ENCODE measurements at places on chromosomes 11 and 22. TPM values are rescaled to one million over a fixed set of nuclear protein-coding genes. Genes with fewer than 3 reads are reported as not detected.

SYT9 gene
- total RNA-seq: not detected

MMP13 gene
- total RNA-seq: not detected

TSSK2 gene
- not detected for total RNA-seq

FAM118A gene
- 59.2 TPM for total RNA-seq

WT1 gene
- total RNA-seq: not detected

MPPED1 gene
- not detected for total RNA-seq

GRCh38 chr22:20656902-20657836 lies 116.7 kb upstream of the SERPIND1 start:
- no peak for DNase-seq

GRCh38 chr11:3121416-3121815 lies 43.7 kb downstream of the OSBPL5 start:
- DNase-seq: no peak

Data from activated naive CD4-positive, alpha-beta T cell treated with anti-CD3 and anti-CD28 coated beads, Interleukin-2, amount 50 U/mL, for 72 hours (primary cell).